ENCODE measurements at places on chromosomes 13 and 19.

- no peak for DNase-seq
Measured at GRCh38 chr19:54654447-54655321, 8.1 kb upstream of the LILRB4 start.

GRCh38 chr13:26836626-26837025 lies 76.0 kb upstream of the GPR12 start:
- DNase-seq = no peak

- no peak for DNase-seq
Measured at GRCh38 chr19:12952488-12953137, 4.4 kb downstream of the GADD45GIP1 start.

DNA sequence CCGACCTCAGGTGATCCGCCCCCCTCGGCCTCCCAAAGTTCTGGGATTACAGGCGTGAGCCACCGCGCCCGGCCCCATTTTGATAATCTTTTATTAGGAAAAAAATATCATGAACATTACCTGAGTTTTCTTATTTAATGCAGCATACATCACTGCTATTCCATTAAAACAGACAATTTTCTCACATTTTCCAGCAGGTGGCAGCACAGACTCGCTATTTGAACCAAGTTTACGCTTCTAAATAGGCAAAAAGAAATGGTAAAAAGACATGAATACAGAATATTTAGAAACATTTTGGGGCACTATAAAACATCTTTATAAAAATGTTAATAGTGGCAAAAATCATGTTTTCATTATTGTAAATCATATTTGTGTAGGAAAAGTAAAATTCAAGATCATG lies 903.1 kb downstream of the SLITRK6 start:
- DNase-seq = peak; percentile 11
